CD4-positive, alpha-beta T cell treated with Interleukin-2 at 100 ng/mL for 4 hours (primary cell): ENCODE measurements at places on chromosomes 1 and 21.

DNA sequence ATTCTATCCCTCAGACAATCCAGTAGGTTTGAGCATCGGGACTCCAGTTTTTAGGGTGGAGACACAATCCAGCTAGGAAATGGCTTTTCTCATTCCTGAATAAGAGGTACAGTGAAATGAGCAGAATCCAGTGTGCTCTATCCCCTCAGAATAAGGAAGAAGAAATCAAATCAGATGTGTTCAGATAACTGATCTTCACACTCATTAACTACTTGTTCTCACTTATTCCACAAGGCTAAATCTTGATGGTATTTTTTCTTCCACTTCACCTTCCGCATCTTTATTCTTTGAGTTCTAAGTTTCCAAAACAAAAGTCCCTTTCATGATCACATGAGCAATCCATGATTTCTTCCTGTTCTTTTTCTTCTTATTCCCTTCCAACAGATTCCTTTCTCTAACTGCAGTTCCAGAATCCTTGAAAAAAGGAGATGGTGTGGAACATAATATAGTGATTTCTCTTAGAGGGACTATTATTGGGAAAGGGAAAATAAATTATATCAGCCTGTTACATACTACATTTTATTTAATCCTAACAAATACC is 1.7 kb downstream of the SYT11 start:
- no peak for DNase-seq

DNA sequence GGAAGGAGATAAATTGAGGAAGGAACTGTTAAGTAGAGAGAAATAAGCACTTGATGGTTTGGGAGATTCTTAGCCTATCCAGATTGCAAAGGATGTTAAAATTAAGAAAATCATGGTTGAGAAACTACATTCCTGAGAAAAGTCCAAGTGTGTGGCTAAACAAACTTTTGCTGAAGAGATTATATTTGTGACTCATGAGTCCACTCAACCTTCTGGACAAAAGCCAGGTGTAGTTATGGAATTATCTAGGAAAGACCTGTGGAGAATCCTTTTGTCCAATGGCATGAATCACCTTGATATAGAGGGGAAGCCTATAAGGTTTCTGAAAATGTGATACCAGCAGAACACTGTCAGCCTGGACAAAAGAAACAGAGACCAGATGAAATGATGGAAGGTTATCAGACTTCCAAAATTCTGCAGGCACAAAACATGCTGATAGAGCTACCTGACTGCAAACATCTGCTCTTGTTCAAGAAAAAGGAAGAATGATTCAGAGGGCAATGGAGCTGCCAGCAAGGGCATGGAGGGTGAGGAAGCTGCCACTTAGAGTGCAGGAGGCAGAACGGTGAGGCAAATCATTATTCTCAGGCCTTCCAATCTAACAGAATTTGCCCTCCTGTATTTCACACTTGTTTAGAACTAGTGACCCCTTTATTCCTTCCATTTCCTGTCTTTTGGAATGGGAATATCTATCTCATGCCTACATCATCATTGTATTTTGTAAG is 300.6 kb upstream of the PRMT6 start:
- no peak for DNase-seq

DNA sequence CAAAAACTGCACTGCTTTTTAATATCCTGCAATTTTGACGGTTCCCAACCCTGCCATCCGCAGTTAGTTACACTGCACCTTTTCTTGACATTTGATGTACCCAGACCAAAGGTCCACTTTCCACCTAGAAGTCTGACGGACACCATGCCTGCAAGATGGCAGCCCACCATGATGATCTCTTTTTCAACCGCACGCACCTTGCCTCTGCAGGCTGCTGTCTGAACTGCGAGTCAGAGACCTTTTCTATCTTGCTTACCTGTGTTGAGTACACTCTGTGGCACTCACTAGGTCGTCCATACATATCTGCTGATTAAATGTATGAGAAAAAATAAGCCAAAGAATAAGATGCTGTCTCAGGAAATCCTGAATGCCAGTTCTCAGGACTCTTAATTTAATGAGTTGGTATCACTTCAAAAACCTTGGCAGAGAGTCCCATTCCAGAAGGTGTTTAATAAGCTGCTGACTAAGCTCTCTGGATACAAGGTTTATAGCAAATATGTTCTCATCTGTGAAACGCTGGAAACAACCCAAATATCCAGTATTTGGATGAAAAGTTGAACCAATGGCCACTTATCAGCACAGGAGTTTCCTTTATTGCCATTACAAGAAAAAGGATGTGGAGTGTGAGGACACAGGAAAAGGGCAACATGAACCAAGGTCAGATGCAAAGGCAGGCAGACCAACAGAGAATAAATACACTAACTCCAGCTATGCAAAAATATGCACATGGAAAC is 37.9 kb downstream of the GNG12 start:
- DNase-seq, result no peak

- no peak for DNase-seq
These were observed 89.5 kb downstream of the GALNT2 start for GRCh38 chr1:230156536-230156935.

DNA sequence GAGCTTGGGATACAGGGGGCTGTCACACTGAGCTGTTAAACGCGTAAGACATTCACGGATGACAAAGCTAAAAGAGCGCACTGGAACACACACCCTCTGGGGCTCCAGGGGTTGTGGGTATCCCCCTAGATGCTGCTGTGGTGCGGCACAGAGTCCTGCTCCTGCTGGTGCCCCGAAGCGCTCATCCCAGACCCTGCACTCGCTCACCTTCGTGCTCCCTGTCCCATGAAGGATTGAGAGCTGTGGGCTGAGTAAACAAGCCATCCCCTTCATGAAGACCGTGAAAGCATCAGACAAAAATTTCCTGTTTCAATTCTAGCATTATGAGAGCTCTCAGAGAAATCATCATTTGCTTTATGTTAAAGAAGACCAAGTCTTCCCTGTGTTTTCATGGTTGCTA is 463.5 kb upstream of the ADGRL2 start:
- no peak for DNase-seq

DNA sequence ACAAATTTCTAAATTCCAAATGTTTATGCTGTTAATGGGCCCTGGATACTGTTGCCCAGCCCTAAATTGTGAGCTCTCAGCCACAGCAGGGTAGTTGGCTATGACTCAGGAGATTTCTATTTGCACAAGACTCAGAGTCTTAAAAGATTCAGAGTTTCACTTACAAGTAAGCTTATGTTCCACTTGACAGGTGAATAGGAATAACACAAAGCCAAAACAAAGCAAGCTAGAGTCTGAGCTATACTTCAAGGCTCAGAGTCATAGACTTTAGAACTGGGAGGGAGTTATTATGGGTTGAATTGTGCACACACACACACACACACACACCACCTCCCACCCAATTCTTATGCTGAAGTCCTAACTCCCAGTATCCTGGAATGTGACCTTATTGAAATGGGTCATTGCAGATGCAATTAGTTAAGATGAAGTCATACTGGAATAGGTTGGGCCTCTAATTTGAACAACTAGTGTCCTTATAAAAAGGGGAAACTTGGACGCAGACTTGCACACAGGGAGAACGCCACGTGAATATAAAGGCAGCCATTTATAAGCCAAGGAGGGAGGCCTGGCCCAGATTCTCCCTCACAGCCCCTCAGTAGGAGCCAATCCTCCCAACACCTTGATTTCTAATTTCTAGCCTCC is 30.2 kb downstream of the PRDX6 start:
- DNase-seq, result no peak

DNA sequence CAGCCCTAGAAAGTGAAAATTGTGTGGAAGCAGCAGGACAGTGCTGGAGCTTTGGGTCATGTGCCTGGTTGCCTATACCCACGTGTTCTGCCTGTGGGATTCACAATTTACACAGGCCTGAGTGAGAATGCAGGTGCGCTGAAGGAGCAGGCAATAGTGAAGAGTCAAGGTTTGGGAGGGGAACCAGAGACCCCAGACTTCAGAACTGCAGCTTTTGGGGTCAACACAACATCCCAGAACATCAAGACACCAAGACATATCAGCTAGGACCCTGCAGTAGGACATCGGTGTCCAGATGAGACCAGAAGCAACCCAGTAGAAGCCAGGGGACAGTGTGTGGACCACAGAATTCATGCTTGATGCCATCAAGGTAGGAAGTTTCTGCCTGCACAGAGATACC is 29.1 kb upstream of the CNIH3 start:
- DNase-seq, result no peak

- DNase-seq, result no peak
These were observed 43.2 kb downstream of the PHACTR4 start for GRCh38 chr1:28412731-28413130.

- DNase-seq, result no peak
These were observed 30.5 kb downstream of the SIPA1L2 start for GRCh38 chr1:232599178-232600041.

GRCh38 chr1:245788886-245789285 is 634.1 kb downstream of the KIF26B start:
- no peak for DNase-seq
